CD8-positive, alpha-beta memory T cell (primary cell): ENCODE measurements at places on chromosomes 16 and 17. TPM values are rescaled to one million over a fixed set of nuclear protein-coding genes. Genes with fewer than 3 reads are reported as not detected.

- DNase-seq = no peak
These were observed 131.5 kb upstream of the MON1B start for GRCh38 chr16:77059446-77059845.

- DNase-seq = peak; percentile 61
These were observed 14.5 kb downstream of the GLIS2 start for GRCh38 chr16:4330277-4330874.

- DNase-seq = no peak
These were observed 32.2 kb downstream of the MARCHF10 start for GRCh38 chr17:62775876-62776275.

DNA sequence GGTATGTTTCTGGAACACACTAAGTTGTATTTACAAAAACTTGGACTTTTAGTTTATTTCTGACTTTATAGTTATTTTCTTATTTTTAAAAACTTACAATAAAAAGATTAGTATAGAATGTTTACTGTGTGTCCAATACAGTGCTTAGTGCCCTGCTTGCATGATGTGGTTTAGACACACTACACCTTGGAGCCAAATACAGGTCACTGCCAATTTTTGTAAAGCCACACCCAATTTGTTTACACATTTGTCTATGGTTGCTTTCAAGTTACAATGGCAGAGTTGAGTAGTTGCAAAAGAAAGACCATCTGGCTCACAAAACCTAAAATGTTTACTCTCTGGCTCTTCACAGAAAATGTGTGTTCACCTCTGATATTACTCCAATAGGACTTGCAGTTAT lies 807.1 kb downstream of the KCNJ2 start:
- no peak for DNase-seq

- DNase-seq = no peak
These were observed 87.6 kb upstream of the TOX3 start for GRCh38 chr16:52634528-52634927.

Gene MT1A
- total RNA-seq = not detected

DNA sequence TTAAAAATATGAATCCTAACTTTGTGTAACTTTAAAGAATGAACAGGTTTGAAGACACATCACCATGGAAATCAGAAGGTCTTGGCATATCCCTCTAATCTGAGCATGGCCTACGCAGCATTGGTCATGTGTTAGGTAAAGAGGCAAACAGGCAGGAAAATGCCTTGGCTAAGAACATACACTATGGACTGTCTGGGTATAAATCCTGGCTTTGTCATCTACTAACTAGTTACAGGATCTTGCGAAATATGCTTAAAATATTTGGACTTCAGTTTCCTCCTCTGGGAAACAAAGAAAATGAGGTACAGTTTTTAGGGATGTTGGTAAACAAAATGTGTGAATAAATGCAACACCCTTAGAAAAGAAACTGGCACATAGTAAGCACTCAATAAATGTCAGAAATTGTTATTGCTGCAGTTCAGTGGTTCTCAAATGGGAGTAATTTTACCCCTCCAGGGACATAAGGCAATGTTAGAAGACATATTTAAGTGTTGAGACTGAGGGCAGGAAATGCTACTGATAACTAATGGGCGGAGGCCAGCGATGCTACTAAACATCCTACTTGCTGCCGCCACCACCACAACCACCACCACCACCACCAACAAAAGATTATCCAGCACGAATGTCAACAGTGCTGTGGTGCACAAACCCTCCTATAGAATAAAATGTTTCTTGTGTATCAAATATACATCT lies 770.8 kb upstream of the SOX9 start:
- no peak for DNase-seq

DNA sequence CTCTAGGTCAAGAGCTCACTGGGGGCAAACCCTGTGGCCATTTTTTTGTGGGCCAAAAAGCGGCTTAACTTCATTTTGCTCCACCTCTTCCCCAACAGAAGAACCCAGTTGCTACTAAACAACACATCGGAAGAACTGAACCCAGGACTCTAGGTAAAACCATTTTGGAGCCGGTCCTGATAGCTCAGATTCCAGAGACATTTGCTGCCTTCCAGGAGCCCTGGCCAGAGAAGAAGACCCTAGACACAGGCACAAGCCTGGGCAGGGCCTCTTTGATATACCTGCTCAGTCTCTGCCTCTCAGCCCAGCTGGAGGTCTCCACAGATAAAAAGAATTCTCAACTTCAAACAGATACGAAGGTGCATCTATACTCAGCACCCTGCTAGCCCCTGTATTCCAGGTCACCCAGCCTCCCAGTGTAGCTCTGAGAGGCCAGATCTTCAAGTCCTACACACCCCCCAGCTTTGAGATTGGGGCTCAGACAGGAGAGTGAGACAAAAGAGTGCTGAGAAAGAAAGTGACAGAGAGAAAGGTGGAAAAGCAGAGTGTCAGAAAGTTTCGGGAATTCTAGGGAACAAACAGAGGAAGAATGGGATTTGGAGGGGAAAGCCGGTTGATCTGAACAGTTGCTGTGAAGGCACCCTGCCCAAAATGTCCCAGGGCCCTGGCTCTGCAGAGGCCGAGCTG lies 6.6 kb upstream of the HOXB9 start:
- DNase-seq = no peak
